ENCODE measurements at places on chromosomes 3 and 15.
A peak's percentile ranks its signal among the peaks of the same experiment; 100 is the strongest.

- DNase-seq, result no peak
Observed at GRCh38 chr15:77974416-77975331, 102.8 kb downstream of the TBC1D2B start.

DNA sequence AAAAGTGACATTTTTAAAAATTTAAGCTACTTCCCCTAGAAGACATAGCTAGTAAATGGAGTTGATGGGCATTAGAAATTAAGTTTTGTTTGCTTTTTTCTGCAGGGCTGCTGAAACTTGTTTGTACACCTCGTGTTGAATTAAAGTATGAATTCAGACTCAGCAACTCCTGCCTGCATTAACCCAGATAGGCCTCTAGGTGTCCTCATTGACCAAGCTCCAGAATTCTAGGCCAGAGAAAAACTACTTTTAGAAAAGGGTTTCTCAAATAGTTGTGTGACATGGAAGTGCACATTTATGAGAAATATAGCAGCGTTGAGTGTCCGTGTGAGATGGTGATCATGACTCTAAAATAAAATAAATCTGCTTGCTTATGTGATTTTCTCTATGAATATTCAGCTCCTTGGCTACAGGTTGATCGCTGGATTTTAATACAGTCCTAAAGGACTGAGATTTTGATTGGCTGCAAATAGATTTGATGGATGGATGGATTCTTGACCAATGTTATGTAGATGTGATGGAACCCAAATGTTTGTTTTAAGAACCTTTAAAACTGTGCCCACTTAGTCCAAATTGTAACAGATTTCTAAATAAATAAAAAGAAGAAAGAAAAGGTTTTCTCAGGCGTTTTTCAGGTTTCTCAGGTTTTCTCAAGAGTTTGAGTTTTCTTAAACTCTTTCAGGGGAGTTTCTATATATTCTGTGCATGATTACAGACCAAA is 39.4 kb upstream of the LMOD3 start:
- peak; percentile 17 for DNase-seq

GRCh38 chr15:27353856-27354255 is 382.9 kb downstream of the GABRG3 start:
- no peak for DNase-seq

DNA sequence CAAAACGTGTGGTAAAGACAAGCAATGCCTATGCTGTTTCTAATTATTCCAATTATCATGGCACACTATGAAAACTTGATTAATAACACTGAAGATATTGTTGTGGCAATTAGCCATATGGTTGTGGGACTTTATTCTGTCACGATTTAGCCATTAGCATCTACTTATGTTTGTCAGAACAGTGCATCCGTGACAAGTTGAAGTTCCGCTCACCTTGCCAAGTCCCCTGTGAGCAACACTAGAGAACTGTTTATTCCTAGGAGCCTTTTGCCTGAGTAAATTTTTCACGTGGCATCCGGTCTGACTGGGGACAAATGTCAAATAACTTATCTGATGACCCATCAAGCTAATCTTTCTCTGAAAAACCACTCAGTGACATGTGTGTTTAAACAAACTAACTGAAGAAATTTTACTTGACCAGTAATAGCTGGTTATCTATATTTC is 403.3 kb downstream of the TBC1D5 start:
- DNase-seq, result no peak

DNA sequence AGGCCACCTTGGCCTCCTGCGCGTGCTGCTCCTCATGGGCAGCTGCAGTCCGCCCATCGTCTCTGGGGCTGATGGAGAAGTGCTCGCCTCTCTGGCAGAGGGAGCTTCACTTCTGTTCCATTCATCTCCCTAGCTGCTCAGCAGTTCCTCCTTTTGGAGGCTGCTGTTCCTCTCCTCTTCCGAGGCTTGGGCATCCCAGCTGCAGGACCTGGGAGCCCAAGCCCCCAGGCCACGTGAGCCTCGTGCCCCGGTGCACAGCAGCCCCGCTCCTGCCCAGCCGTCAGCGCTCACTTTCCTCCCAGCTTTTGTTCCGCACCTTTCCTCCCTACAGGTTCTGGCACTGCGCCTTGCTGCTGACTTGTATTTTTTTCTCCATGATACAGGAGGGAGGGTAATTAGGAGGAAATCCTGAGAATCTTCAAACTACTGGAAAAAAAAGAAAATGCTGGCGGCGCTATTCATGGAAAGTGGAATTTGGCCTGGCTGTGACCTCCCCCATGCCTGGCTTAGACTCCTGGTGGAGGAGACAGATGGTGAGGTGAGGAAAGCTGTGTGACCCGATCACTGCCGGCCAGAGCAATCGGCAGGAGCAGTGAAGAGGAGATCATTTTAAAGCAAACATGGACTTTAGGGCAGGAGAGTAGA is 210.1 kb downstream of the CHST2 start:
- no peak for DNase-seq

Data from stimulated activated CD8-positive, alpha-beta memory T cell treated with anti-CD3 and anti-CD28 coated beads, Interleukin-7, amount 100 ng/mL, for 1 hour (primary cell).